Kidney (tissue), 22 donors: ENCODE measurements at places on chromosomes 4 and X. TPM values are rescaled to one million over a fixed set of nuclear protein-coding genes. Genes with fewer than 3 reads are reported as not detected.

- no peak for DNase-seq
These were observed 14.6 kb downstream of the AMOT start for GRCh38 chrX:112826023-112826422.

The ADH1A gene
- total RNA-seq, result 0.85 TPM

- DNase-seq, result no peak
These were observed 66.8 kb downstream of the USP46 start for GRCh38 chr4:52592287-52592686.

The SHROOM4 gene
- 21.8 TPM for total RNA-seq

The FAM47A gene
- total RNA-seq, result not detected

GRCh38 chr4:102586002-102586643, 85.0 kb downstream of the NFKB1 start:
- DNase-seq, result no peak

The TEX13C gene
- not detected for total RNA-seq

The DGAT2L6 gene
- total RNA-seq, result not detected

The USP17L30 gene
- not detected for total RNA-seq

DNA sequence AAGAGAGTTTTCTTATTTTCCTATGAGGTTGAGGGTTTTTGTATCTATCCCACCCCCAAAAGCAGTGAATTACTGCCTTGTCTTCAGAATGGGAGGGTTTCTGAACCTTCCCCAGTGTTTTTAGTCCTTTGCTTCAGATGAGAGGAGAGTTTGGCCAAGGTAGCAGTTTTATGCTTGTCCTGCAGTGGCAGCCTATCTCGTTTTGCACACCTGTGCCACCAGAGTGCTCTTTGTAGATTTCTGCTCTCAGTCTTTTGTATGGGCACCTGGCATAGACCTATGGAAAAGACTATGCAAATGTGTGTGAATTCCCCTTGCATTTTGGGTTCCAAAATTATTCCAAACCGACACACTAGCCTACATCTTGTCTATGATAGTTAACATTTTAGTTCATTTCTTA, 5.8 kb downstream of the TBC1D19 start:
- DNase-seq, result no peak

- DNase-seq, result no peak
These were observed 120.0 kb downstream of the SPRY1 start for GRCh38 chr4:123516576-123516975.

GRCh38 chrX:45660477-45660876, 459.8 kb upstream of the DIPK2B start:
- DNase-seq, result no peak

- DNase-seq, result no peak
These were observed 10.8 kb downstream of the UCP1 start for GRCh38 chr4:140557831-140558435.
